Activated naive CD4-positive, alpha-beta T cell (primary cell): ENCODE measurements at places on chromosomes 2 and 18.

- DNase-seq: no peak
Observed at GRCh38 chr18:46297124-46297523, 192.9 kb downstream of the HAUS1 start.

DNA sequence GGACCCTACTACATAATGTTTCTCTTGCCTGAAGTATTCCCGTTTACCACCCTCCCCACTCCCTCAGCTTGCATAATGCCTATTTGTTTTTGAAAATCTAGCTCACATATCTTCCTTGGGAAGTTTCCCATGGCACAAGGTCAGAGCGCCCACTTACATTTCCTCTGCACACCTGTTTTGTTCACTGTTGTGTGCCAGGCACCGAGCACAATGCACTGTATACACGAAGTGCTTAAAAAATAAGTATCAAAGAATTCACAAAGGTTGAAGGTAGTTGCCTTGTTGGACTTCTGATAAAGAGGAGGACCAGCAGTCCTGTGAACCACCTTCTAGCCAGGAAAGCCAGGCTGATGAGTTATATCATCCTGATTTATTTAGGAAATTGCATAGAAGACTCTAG is 16.8 kb upstream of the RHOB start:
- DNase-seq: no peak

DNA sequence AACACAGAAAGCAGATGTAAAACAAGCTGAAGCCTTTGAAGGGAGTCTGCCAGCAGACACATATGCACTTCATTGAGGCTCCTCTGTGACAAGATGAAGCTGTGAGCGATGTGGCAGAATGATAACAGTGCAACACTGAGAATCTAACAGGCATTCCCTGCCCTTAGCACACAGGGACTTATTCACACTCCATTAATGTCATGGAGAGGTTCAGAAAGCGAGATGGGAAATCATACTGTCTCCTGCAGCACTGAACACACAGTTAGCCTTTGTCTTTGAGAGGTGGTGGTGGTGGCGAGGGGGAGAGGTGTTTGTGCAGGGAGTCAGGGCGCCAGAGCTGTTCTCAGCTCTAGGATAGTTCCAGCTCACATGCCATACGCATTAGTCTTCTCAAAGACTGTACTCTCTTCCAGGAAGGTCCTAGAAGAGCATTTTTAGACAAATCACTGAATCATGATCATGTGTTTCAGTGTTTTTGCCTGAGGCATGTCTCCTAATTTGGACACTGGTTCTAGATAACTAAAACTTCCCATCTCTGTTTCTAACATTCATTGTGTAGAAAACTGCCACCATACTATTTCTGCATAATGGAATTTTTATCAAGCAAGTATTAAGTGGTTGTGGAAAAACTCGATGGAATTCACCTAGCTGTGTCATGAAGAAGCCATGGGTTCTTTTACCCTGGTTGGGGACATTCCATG is 93.5 kb upstream of the ITGB6 start:
- no peak for DNase-seq

GRCh38 chr2:221068123-221068522 is 504.0 kb downstream of the EPHA4 start:
- no peak for DNase-seq

DNA sequence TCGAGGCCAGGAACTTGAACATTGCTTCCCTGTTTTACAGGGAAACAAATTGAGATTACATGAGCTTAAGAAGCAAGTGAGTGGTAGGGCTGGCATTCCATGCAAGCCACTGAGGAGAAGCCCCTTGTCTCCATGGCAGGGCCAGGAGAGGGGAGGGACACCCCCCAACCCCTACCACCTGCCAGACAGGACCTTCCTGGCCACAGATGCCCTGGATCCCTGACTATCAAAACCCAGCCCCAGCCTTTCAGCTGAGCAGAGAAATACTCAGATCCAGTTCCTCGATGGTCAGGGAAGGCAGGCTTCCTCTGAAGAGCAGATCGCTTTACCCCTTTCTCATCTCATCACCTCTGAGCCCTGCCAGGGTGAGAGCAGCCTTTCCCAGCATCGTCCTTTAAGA is 53.8 kb upstream of the ALPP start:
- DNase-seq: no peak

DNA sequence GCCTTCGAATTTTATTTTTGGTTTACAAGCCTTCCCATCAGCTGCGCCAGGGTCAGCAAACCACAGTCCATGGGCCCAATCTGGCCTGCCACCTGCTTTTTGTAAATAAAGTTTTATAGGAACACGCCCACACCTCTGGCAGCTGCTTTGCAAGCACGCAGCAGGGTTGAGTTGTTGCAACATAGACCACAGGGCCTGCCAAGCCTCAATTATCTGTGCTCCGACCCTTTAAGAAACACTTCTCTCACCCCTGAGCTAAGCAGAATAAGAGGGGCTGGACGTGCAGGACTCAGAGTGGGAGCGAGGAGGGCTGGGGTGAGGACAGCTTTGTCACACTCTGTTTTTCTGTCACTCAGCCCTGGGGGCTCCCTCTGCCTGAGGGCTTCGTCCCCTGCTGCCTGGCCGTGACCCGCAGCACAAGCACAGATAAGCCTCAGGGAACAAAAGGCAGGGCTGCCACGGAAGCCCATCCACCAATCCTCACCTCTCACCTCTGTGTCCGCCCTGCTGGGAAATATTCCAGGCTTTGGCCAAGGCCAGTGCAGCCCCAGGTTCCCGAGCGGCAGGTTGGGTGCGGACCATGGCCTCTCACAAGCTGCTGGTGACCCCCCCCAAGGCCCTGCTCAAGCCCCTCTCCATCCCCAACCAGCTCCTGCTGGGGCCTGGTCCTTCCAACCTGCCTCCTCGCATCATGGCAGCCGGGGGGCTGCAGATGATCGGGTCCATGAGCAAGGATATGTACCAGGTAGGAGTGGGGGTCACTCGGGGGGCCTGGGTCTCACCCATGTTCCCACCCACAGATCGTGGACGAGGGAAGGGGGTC is at the start of gene AGXT:
Gene AGXT (plus strand): TSS at position 539 of the 823 bp plus-strand sequence. CDS start 42 bp downstream, at position 581.
- no peak for DNase-seq

DNA sequence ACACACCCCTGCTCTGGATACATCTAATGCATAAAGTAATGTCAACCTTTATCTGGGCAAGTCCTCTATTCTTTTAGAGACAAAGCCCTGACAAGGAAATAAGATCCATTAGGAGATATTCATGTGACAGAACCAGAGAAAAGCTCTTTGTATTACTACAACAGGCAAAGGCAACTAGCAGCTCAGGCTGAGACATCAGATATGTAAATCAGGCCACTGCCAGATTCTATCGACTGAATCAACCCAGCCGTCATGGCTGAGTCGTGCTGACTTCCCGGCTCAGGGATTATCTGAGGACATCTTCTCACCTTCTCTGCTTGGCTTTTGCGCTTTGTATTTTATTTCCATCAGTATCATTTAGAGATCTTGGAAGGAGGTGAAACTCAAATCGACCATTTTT is 294.5 kb downstream of the PLCL1 start:
- no peak for DNase-seq

GRCh38 chr2:112646102-112646719 is 472 bp downstream of the SLC20A1 start:
- no peak for DNase-seq

DNA sequence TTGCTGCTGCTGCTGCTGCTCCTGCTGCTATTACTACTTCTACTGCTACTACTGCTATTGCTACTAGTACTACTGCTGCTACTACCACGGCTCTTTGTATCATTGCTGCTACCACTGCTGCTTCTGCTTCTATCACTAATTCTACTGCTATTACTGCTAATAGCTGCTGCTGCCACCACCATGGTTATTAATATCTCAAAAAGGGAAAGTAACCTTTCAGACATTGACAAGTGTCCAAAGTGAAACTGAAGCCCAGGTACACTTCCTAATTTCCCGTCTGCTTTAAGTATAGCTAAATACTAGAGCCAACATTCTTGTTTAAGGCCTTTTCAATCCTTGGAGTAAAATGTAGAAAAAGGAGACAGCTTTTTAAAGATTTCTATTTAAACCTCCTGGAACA is 45.4 kb upstream of the EHBP1 start:
- DNase-seq: no peak

DNA sequence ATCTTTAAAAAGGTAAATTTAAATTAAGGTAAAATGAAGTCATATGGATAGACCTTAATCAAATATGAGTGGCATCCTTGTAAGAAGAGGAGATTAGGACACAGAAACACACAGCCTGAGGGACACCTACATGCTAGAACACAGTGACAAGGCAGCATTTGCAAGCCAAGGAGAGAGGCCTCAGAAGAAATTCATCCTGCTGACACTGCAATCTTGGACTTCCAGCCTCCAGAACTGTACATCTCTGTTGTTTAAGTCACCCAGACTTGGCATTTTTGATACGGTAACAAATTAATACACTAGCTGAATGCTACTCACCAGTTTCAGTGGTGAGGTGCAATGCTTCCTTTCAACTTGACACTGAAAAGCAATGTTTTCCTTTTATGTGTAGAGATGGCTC is 305.0 kb downstream of the TDRD15 start:
- DNase-seq: no peak

- DNase-seq: no peak
Observed at GRCh38 chr2:146392631-146393030, 1452.2 kb upstream of the ACVR2A start.

GRCh38 chr18:28581521-28582071 is 404.7 kb upstream of the CDH2 start:
- DNase-seq: no peak

GRCh38 chr18:27619906-27620305 is 434.8 kb upstream of the CHST9 start:
- DNase-seq: no peak

DNA sequence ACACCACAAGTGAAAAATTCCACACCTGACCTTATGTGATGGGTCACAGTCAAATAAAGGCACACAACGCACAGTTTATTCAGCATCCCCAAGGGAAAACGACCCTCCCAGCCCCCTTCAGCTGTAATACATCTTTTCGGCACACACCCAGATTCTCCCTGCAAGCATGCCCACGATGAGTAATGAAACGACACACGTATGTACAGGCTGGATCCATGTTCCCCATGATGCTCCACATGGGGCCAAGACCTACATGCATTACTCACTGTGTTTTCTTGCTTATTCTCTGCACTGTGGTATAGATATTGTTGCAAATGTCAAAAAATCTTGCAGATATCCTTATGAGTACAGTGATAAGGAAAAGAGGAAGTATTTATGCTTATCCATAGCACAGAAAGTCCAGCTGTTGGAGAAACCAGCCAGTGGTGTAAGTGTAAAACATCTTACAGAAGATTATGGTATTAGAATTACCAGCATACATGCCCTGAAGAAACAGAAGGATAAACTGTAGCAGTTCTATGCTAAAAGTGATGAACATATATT is 32.5 kb upstream of the SGPP2 start:
- no peak for DNase-seq
